ENCODE measurements at places on chromosomes 11 and 22.
A peak's percentile ranks its signal among the peaks of the same experiment; 100 is the strongest.

GRCh38 chr22:20578192-20578591 is 70.8 kb downstream of the MED15 start:
- DNase-seq, result no peak

GRCh38 chr11:111978028-111978771 is 41.1 kb downstream of the DIXDC1 start:
- no peak for DNase-seq

GRCh38 chr22:37607010-37607934 is 1.4 kb upstream of the GGA1 start:
- DNase-seq, result peak; percentile 7

DNA sequence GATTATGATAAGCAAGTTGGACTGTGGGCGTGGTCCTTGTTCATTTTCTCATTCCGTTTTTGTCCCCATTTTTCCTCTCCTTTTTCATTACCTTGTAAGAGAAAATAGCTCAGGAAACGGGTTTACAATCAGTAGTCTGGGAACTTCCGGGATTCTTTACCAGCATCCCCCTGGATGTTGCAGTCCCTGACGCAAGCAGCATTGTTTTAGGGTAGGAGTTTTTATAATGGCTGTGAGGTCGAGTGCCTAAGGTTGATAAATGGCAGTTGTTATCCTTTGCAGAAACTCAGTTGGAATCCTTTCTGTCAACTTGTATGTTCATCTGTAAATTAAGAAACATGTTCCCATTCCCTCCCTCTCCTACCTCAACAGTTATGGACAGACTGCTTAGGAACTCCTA is 68.3 kb downstream of the ARHGEF12 start:
- DNase-seq, result no peak

- DNase-seq, result no peak
These were observed 39.9 kb downstream of the PTPRJ start for GRCh38 chr11:48020092-48020755.

- DNase-seq, result no peak
These were observed 66.7 kb downstream of the RAB30 start for GRCh38 chr11:83004746-83005556.

GRCh38 chr11:11416502-11416901 is 63.5 kb upstream of the CSNK2A3 start:
- DNase-seq, result no peak
